ENCODE measurements at places on chromosomes 16 and 17.

GRCh38 chr16:1105888-1106620 lies 10.0 kb upstream of the C1QTNF8 start:
- DNase-seq, result no peak

DNA sequence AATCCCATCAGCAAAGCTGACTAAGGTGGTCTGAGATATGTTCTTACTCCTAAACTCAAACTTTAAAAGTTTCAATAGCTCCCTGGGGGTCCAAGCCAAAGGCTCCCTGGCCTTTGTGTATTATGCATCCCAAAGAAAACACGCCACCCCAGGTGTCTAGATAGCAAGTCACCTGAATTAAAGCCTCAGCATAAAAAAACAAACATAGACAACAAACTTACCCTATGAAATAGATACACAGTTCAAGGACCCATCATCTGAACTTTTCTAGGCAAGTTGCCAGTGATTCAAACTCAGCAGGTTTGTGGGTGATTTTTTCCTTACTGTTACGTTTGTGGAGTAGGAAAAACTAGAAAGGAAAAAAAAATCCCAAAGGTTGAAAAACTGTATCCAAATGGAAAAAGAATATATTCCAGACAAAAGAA lies 12.5 kb downstream of the CMTM3 start:
- DNase-seq, result no peak

GRCh38 chr16:88532434-88533241 lies 37.6 kb upstream of the ZC3H18 start:
- no peak for DNase-seq

- no peak for DNase-seq
Measured at GRCh38 chr17:1733759-1734158, 8.9 kb upstream of the SERPINF2 start.

- DNase-seq, result no peak
Measured at GRCh38 chr17:50501054-50501453, 7.2 kb upstream of the MYCBPAP start.

DNA sequence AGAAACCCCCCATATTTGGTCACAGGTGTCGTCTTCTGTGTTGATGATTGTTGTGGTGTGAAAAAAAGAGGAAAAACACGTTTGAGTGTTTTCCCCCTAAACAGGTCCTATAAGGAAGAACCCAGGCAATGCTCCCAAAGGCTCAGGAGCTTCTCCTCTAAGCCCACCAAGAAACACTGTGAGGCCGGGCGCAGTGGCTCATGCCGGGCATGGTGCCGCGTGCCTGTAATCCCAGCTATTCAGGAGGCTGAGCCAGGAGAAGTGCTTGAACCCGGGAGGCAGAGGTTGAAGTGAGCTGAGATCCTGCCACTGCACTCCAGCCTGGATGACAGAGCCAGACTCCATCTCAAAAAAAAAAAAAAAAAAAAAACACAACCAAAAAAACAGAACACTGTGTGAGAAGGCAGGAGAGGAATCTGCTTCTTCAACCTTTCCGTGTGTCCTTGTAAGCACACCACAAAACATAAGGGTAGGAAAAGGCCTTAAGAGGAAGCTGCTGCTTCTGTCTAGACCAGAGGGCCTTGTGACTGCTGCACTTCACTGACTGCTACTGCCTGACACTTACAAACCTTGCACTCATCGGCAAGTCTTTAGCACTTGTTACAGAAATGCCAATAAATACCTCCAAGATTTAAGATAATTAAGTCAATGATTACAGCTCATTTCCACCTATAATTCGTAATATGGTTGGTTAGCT lies 9.3 kb downstream of the JPT1 start:
- no peak for DNase-seq

All from retinal pigment epithelial cell (primary cell).